ENCODE measurements at places on chromosomes 1 and 21.

GRCh38 chr1:168112673-168113305 lies 23.9 kb downstream of the GPR161 start:
- peak; percentile 39 for DNase-seq

GRCh38 chr1:154157520-154158306 lies 2.8 kb upstream of the NUP210L start:
- DNase-seq = no peak

GRCh38 chr1:54173681-54174080 lies 20.9 kb upstream of the CDCP2 start:
- DNase-seq = no peak

DNA sequence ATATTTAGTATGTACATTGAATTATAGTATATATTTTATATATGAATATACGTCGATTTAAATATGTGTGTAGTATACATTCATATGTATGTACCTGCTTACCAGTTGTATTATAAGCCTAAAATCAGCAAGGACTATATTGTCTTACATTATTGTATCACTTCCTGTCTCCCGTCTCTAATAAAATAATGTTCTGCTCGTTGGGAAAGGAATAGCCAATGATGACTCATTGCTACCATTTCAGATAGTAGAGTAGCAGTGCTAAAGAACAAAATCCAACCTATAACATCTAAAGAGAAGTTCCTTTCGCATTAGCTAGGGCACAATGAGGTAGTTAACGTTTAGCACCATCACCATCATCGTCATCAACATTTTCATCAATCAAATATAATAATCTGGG lies 39.9 kb upstream of the SMYD2 start:
- no peak for DNase-seq
